Adipocyte (in vitro differentiated cells): ENCODE measurements at places on chromosomes 7 and 10.

GRCh38 chr7:4791738-4792536, 16.5 kb downstream of the AP5Z1 start:
- peak; percentile 77 for DNase-seq

DNA sequence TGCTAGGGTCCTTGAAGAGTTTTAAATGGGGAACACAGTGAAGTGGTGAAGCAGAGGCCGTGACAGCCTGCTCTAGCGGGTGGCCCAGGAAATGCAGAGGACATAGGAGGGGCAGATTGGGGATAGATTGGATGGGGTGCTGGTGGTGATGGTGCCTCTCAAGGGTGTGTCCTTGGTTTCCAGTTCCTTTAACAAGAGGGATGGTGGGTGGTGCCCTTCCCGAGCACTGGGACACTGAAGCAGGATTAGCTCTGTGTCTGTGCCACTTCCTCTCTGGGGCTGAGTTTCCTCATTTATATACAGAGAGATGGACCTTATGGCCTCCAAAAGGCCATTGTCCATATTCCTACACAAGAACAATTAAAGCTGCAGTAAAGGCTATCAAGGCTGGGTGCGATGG, 285.5 kb downstream of the TCF7L2 start:
- DNase-seq: no peak

DNA sequence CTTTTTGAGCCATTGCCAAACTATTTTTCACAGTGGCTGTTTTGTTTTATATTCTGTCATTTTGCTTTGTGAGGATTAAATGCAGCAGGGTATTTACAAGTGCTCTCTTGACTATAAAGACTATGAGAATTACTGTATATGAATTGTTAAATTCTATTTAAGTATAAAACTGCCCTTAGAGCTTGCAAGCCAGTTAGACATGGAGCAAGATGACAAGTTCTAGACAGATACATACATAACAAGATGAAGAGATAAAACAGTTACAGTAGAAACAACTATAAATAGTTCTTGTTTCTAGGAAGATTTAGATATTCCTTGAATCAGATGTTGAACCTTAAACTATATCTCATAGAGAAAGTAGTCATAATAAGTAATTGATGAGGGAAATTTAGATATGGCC, 60.6 kb downstream of the DNAH11 start:
- DNase-seq: peak; percentile 8

GRCh38 chr10:84267503-84268126, 22.8 kb downstream of the RGR start:
- DNase-seq: peak; percentile 67
